ENCODE measurements at places on chromosomes 3 and 15. TPM values are rescaled to one million over a fixed set of nuclear protein-coding genes. Genes with fewer than 3 reads are reported as not detected.

GRCh38 chr15:34078900-34079299, 22.8 kb downstream of the EMC7 start:
- DNase-seq, result no peak

- no peak for DNase-seq
These were observed 140.4 kb downstream of the SRGAP3 start for GRCh38 chr3:9108876-9109567.

CTXND1 gene
- total RNA-seq, result 2.1 TPM

RHO gene
- total RNA-seq, result not detected

KCNAB1 gene
- total RNA-seq, result not detected

DNA sequence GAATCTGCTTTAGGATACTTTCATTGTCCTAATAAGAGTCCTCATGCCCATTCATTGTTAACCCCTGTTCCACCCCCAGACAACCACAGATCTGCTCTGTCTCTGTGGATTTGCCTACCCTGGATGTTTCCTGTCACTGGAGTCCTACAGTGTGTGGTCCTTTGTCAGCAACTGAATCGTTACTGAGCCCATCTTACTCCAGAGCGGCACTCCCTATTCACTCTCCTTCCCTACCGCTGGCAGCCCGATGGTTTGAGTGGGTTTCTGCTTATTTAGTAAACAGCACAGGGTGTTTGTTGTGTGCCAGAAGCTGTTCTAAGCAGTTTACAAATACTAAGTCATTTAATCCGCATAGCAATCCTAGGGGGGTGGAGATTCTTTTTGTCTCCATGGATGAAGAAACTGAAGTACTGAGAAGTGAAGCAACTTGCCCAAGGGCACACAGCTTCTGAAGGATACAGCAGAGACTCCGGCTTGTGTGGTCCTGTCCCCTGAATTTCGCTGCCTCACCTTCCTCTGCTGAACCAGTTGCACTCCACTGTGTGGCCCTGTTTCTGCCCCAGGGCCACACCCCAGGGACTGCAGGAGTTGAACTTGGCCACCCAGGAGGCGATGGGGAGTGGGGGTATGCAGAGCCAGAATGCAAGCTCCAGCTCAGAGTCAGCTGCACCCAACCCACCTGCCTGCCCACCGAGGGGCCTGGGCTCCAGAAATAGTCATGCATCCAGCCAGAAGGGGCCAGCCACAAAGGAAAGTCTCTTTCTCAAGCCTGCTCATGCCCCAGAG, 56.5 kb upstream of the SLC6A1 start:
- no peak for DNase-seq

GRCh38 chr3:127644641-127645370, 15.8 kb downstream of the PODXL2 start:
- no peak for DNase-seq

- DNase-seq, result no peak
These were observed 1.9 kb upstream of the SPG21 start for GRCh38 chr15:64991536-64992135.

DNA sequence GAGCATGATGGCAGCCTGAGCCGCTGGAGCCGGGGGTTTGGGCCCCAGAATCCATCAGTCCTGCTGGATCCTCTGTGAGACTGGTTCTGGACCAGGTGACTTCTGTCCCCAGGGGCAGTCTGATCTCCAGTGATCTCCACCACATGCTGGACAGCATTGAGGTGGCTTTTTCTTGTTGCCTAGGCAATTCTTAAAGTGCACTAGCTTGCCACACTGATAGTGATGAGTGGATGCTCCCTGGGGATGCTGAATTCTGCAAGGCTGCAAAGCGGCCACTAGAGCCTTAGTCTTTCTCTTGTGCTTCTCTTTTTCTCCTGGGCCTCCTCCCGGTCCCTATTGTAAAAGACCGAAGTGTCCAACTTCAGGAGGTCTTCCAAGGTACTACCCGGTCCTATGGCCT, 70.4 kb upstream of the ATP11B start:
- no peak for DNase-seq

- no peak for DNase-seq
These were observed 108.4 kb downstream of the SERPINI1 start for GRCh38 chr3:167843886-167844285.

DNA sequence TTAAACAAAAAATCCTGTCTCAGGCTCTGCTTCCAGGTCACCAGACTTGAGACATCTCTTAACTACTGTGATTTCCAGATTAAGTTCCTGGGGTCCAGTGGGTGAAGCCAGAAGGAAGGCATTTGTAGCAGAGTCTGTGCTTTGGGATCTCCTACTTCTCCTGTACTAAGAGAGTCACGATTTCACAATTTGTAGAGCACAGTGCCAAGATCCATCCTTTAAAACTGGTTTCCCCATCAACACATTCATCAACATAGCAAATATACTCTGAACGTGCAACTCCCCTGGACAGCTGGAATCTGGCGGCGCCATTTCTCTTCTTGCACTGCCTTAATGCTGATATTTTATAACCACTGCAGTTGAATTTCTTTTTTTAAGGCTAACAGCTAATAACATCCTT, 33.2 kb downstream of the CDCP1 start:
- no peak for DNase-seq

SIDT1 gene
- total RNA-seq, result 0.07 TPM

- DNase-seq, result no peak
These were observed 122.4 kb downstream of the FOXP1 start for GRCh38 chr3:71461114-71461513.

DNA sequence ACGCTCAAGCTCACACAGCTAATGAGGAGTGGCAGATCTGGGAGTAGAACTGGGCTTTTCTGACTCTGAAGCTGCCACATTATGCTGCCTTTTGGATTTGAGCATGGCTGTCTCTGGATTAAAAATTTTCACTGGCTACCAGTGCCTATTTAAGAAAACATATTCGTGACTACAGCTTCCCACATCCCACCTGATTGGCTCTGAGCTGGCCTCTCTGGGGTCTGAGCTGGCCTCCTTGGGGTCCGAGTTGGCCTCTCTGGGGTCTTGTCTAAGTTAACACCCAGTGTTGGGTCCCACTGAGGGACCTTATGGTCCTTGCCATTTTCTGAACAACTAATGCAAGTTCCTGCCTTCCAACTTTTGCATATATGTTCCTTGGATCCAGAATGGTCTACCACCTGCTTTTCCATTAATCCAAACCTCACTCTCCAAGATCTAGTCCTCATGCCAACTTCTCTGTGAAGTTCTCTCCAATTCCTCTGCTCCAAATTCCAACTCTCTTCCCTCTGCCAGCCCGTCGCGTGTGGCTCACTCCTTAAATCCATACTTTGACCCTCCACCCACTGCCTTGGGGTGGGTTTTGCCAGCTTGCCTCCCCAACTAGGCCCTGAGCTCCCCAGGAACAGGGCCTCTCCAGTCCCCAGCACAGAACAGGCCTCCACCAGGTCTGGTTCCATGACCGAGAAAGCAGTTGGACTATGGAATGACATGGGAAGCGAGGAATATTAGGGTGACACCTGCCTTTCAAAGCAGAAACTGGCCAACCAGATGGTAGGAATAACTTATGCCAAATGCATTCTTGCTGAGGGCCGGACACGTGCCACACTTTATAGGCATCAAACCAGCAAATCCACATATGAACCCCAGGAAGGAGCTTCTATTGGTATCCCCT, 42.5 kb downstream of the ATP2B2 start:
- DNase-seq, result no peak

DNA sequence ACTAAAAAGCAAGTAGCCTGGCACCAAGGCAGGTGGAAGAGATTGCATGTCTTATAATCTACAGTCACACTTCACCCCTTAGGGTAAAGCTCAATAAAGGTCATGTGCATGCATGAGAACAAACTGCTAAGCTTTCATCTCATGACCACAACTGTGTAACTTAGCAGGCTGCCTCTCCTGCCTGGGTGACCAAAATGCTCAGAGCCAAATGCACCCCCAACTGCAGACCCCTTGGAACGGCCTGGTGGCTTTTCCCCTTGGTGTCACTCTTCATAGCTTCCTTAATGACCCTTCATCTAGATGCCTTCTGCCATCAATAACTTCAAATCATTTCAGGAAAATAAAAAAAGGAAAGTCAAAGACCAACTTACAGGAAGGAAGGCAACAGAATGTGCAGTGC, 88.1 kb downstream of the ADAMTS17 start:
- DNase-seq, result no peak

DNA sequence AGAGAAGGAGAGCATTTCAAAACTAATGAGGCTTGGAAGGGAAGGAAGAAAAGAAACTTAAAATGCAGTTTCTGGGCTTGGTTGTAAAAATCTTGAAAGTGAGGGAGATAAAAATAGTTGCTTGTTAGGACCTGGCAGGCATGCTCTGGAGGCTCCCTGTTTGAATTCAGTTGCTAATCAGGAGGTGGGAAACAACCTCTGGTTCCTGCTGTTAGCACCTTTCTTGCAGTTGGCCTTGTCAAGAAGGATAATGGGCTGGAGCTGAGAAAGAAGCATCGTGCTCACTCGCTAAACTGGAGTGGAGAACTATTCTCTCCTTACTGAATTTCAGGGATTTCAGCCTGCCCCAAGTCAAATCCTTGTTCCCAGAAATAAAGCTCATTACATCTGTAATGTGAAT, 23.4 kb downstream of the SNAPC5 start:
- no peak for DNase-seq

TRIM71 gene
- total RNA-seq, result 111 TPM

Measured in HepG2 (cell line).